ENCODE measurements at places on chromosomes 7 and 10.

GRCh38 chr10:58384095-58384494, 1.1 kb upstream of the TFAM start:
- DNase-seq: no peak

GRCh38 chr7:127708788-127709187, 56.8 kb downstream of the SND1 start:
- DNase-seq: peak; percentile 67

- DNase-seq: no peak
Observed at GRCh38 chr7:156158693-156159092, 346.4 kb upstream of the SHH start.

DNA sequence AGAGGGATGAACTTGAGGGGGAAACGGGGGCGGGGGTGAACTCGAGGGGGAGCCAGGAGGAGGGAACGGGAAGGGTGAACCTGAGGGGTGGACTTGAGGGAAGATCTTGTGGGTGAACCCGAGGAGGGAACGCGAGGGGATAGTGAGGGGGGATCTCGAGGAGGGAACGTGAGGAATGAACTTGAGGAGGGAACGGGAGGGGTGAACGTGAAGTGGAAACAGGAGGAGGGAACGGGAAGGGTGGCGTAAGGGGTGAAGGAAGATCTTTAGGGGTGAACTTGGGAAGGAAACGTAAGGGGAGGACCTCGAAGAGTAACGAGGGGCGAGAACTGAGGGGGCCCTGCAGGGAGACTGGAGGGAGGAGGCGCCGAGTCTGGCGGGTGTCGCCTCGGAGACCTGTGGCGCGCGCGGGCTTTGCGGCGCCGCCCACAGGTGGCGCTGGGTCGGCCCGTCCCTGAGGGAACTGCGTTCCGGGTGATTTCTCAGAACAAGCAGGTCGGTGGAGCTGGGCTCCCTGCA, 651 bp downstream of the MYO3A start:
- peak; percentile 18 for DNase-seq

DNA sequence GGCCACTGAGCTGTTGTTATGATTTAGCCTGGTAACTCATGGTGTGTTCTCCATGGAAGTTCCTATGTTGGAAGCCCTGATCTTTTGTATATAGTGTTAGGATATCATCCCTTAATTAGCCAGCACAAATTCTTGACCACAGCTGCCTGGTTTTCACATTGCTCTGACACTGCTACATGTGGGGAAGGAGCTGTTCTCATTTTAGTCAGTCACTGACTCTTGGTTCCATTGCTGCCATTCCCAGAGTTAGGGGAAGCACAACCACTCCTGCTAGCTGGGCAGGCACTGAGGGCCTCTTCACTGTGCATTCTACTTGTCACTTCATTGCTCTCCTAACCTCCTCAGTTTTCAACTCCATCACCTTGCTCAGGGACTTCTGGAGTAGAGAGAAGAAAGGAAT, 98.4 kb upstream of the GJD4 start:
- no peak for DNase-seq

GRCh38 chr10:30413996-30414576, 19.9 kb upstream of the MAP3K8 start:
- no peak for DNase-seq

GRCh38 chr10:87960230-87960629, 96.8 kb downstream of the PTEN start:
- no peak for DNase-seq

DNA sequence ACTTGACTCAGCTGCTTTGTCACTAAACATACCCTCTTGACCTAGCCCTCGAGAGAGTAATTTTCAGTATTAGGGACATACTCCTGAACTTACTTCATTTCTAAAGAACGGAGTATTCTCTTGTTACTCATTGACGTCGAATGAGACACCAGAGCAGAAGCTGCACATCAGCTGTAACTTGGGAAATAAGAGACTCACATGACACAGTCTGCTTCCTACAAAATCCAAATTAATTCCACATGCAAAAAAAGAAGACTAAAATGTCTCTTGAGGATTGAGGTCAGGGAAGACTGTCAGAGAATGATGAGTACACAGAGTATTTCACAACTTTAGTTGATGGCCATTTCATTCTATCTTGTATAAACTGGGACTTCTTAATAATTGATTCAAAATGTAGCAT, 114.7 kb upstream of the EGFR start:
- no peak for DNase-seq

- no peak for DNase-seq
Observed at GRCh38 chr7:13998866-13999265, 9.4 kb upstream of the ETV1 start.

GRCh38 chr7:2225336-2225735, 7.4 kb downstream of the MAD1L1 start:
- DNase-seq: no peak

DNA sequence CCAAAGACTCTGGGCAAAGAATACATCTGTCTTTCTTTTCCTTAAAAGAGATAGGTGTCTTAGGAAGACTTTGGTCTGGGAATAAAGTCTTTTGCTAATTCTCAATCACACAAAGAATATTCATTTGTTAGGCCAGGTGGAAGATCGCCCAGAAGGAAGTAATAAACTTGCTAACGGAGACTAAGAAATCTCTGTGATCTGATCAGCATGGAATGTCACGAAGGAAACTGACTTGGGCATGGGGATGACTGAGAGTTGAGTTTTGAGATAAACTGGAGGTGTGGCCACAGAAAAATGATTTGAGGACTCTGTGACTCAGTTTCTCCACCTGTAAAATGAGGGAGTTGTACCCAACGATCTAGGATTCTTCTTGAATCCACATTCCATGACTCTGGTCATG, 161.1 kb upstream of the SVIL start:
- no peak for DNase-seq

GRCh38 chr7:40024048-40024447, 74.0 kb downstream of the CDK13 start:
- DNase-seq: no peak

DNA sequence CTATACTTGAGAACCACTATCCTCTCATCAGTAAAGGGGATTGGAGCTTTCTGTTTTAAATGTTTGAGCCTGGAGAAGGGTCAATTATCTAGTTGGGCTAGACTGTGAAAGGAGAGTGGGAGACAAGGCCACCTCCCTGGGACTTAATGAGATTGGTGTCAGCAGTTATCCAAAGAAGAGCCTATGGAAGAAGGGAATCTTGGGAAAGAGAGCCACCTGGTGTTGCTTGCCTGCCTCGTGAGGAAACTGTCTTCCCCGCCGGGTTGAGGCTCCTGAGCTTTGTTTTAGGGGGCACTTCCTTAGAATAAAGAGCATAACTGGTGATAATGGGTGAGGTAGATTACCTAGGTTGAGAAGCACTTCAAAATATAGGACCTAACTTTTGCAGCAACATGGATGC, 32.0 kb upstream of the ABCB4 start:
- DNase-seq: no peak

DNA sequence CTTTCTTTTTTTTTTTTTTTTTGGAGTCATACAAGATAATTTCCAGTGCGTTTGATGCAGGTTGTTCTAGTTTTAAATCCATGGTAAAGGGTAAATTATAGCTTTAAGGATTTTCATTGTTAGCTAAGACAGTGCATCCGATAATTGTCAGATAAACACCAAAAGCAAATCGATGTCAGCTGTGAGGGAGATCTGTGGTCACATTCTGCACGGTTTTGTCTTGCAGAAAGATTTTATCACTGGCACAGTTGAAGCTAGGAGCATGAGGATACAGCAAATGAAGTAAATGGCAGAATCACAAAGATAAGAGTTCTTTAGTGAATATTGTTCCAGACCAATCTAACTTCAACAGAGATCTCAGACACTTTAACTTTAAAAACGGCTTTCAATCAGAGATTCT, 648.8 kb upstream of the COBL start:
- DNase-seq: no peak

GRCh38 chr10:111087331-111087756, 10.5 kb downstream of the ADRA2A start:
- DNase-seq: no peak

- no peak for DNase-seq
Observed at GRCh38 chr10:34037499-34037898, 703.0 kb upstream of the NRP1 start.

DNA sequence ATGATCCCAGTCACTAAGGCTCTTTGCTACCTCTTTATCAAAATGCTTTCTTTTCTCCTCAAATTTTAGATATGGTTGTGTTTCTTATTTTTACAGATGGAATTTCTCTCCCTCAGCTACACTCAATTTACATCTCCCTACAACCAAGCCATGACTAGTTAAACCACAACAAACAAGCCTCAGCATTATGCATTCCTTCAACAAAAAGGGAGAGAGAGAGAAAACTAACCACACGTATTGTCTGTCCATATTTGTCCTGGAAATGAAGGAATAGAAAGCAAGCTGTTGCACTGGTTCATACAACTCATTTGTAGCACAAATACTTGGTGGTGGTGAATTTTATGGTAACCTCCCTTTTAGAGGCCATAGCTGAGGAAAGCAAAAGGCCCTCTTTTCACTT, 286.4 kb downstream of the AHR start:
- no peak for DNase-seq

DNA sequence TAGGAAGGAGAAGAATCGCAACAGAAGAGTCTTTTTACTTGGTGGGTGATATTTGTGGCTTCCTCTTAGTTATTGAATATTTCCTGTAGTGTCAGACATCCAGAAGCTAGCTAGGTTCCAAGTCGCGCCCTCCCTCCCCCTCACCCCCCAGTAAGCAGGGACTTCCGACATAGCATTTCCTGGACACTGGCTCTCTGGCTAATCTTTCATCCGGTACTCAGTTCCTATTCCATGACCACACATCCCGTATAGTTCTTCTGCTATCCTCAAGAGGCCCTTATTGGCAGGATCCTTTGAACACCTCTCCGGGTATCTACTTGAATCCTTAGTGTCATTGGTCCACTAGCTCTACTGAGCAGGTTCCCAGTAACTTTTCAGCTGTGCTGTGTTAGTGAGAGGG, 167.8 kb downstream of the HDAC9 start:
- DNase-seq: no peak

GRCh38 chr10:117005026-117005526, at the start of gene SHTN1:
SHTN1 (minus strand) TSS chr10:117005187; CDS start chr10:117005079, 108 bp downstream.
- peak; percentile 31 for DNase-seq

DNA sequence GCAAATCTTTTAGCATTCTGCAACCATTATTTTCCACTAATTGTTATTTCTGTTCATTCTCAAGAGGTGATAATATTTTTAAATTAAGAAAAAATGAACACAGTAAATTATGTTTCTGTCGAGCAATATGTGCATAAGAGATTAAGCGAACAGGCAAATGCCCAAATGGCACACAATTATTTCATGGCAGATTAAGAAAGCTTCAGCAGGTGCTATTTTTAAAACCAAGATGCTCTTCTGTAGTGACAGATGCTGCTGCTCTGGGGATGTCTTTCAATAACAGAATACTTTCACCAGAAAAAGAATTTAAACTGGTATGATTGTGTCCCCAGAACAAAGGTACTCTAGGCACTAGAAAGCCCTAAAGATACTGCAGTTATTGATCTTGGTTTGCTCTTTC, 412.7 kb upstream of the SORCS1 start:
- DNase-seq: no peak

DNA sequence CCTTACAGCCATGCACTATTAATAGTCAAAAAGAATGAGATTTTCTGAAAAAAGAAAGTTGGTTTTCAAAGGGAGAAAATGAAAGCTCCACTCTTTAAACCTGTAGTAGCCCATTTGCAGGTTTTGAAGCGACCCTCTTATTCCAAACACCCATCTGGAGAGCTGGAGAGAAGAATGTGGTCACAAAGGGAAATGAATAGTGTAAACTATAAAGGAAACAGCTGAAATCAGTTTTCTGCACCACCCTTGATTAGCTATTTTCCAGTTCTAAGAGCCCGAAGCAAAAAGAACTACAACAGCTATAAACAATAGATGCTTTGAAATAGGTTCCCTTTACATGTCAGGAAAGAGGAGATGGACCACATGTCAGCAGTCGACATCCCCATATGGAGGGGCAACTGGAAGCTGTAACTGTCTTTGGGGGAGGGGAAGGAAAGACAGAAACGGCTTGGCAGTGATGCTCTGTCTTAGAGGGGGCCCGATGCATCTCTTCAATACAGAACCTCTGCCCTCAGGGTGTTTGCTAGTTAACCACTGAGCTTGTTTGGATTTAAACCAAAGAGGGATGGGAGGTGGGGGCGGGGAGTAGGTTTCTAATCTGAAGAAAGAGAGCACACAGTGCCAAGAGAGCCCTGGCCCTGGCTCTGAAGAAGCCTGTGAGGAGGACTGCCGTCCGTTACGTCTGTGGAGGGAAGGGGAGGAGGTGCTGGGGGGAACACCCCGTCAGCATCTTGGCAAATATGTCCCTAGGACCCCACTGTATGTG, 55.3 kb downstream of the CPVL start:
- DNase-seq: no peak

DNA sequence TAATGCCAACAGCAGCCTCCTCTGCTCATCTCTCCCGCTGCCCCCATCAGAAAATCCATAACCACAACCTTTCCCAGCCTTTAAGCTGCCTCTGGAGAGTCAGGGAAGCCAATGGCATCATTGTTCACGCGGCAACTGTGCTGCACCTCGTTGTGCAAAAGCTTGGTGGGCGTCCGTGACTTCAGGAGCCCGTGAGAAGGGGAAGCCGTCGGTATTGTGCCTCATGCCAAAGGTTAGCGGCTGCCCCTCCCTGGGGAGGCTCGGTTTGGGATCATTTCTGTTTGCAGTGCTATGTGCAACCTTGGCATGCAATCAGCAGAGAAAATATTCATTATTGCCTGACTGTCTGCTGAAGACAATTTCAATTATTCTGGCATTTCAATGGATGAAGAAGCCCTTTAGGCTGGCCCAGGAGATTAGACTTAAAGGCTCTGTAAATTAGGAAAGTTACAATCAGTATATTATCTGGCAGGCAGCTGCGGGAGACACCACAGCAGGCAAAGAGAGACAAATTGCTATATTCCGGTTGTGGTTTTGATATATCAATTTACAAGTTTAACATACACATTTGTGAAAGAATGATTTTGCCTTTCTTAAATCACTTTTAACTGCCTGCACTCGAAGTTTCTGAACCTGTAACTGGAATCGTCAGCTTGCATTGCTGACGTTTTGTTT, 244.5 kb downstream of the GATA3 start:
- no peak for DNase-seq

GRCh38 chr10:125231813-125232475, 71.6 kb upstream of the CTBP2 start:
- no peak for DNase-seq

DNA sequence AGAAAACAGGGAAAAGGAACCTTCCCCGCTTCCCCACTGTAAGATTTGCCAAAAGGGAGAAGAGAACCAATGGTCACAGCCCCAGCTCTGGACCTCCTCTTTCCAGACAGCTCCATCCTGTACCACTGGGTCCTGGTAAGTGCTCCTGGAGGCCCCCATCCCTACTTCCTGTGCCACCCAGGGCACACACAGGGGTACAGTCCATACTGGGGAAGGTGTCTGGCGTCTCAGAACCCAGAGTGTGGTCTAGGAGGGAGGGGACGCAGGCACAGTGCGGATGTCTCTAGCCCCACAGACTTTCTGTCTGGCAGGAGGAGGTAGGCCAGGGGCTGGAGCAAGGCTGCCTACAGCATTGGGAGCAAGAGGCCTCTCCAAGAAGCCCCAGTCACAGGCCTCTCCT, 213.3 kb upstream of the IGFBP3 start:
- DNase-seq: no peak

GRCh38 chr7:95960706-95961244, 188.4 kb downstream of the DYNC1I1 start:
- no peak for DNase-seq

All from activated naive CD4-positive, alpha-beta T cell treated with anti-CD3 and anti-CD28 coated beads, Interleukin-2, amount 50 U/mL, for 16 hours (primary cell).